ENCODE measurements at places on chromosomes 16 and 17. TPM values are rescaled to one million over a fixed set of nuclear protein-coding genes. Genes with fewer than 3 reads are reported as not detected.
A peak's percentile ranks its signal among the peaks of the same experiment; 100 is the strongest.

The ITGAX gene
- total RNA-seq = 249 TPM

The CENPV gene
- total RNA-seq = 15.1 TPM

The PRR15L gene
- not detected for total RNA-seq

The KCNH4 gene
- 0.27 TPM for total RNA-seq

The USP6 gene
- total RNA-seq = 0.34 TPM

The PNPO gene
- total RNA-seq = 10.9 TPM

The HP gene
- 2.1 TPM for total RNA-seq

The KRT32 gene
- not detected for total RNA-seq

The CCL17 gene
- not detected for total RNA-seq

The CPNE7 gene
- total RNA-seq = 1.2 TPM

The TNS4 gene
- total RNA-seq = 1.8 TPM

The CYGB gene
- 0.16 TPM for total RNA-seq

DNA sequence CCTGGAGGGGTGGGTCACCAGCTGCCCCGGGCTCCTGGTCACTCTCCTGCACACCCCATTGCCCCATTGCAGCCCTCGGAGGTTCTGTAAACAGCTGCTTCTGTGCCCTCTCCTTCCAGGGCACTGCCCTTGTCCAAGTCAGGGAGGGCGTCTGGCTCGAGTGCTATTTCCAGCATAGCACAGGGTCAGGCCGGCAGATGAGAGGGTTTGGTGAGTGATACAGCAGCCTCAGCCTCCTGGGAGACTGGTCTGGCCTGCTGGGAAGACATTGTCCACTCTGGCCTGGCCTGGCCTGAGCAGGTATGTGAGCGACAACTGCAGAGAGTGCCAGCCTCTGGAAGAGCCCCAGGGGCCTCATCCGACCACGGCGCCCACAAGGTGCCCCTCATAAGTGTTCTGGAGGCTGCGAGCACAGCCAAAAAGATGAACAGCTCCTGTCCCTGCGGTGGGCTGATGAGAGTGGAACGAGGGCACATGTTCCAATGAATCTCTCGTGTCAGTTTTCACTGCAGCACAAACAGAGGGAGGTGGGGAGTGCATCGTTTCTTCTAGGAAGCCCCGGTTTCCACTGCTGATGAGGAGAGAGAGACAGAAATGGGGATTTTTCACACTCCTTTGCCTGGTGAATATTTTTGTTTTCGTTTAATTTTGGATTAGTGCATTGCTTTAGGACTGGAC is 105.8 kb upstream of the SDK2 start:
- no peak overlapping the region for H3K27ac ChIP-seq
- no peaks in the 10 kb centered on the region for H3K36me3 ChIP-seq
- DNase-seq = no peak
- H3K4me1 ChIP-seq = no peaks in the 10 kb centered on the region

GRCh38 chr16:70661918-70662641 is 15.7 kb downstream of the IL34 start:
- H3K36me3 ChIP-seq = no peaks in the 10 kb centered on the region
- no peaks in the 10 kb centered on the region for H3K27me3 ChIP-seq
- H3K4me1 ChIP-seq = no peaks in the 10 kb centered on the region
- H3K27ac ChIP-seq = no peak overlapping the region
- H3K4me3 ChIP-seq = no peak overlapping the region

- peak overlapping the region; percentile 83 for H3K27ac ChIP-seq
- no peak for DNase-seq
Observed at GRCh38 chr17:35051183-35051578, 12.3 kb downstream of the RFFL start.

GRCh38 chr17:38403491-38403890 is 24.8 kb upstream of the ARHGAP23 start:
- H3K36me3 ChIP-seq = peaks cover 2% of the 10 kb centered on the region
- H3K27ac ChIP-seq = no peak overlapping the region
- DNase-seq = no peak
- H3K27me3 ChIP-seq = no peaks in the 10 kb centered on the region

GRCh38 chr16:80029761-80030481 is 429.4 kb upstream of the MAF start:
- peaks cover 7% of the 10 kb centered on the region for H3K4me1 ChIP-seq
- DNase-seq = no peak
- no peak overlapping the region for H3K4me3 ChIP-seq
- no peaks in the 10 kb centered on the region for H3K27me3 ChIP-seq

GRCh38 chr17:43558805-43559160 is 12.6 kb upstream of the ETV4 start:
- H3K36me3 ChIP-seq = no peaks in the 10 kb centered on the region
- H3K27me3 ChIP-seq = peaks cover 8% of the 10 kb centered on the region
- H3K27ac ChIP-seq = no peak overlapping the region

GRCh38 chr16:21190599-21190998 is 20.8 kb downstream of the ZP2 start:
- no peak overlapping the region for H3K4me3 ChIP-seq
- peaks cover 7% of the 10 kb centered on the region for H3K4me1 ChIP-seq
- peaks cover 2% of the 10 kb centered on the region for H3K27me3 ChIP-seq
- H3K27ac ChIP-seq = no peak overlapping the region
- no peak for DNase-seq
- H3K36me3 ChIP-seq = no peaks in the 10 kb centered on the region

GRCh38 chr17:80337195-80337895 is 76.7 kb downstream of the RNF213 start:
- H3K27ac ChIP-seq = no peak overlapping the region
- DNase-seq = no peak
- H3K27me3 ChIP-seq = no peaks in the 10 kb centered on the region
- H3K4me1 ChIP-seq = no peaks in the 10 kb centered on the region
- H3K36me3 ChIP-seq = peaks cover 82% of the 10 kb centered on the region

- no peak for DNase-seq
- no peak overlapping the region for H3K27ac ChIP-seq
- H3K27me3 ChIP-seq = no peaks in the 10 kb centered on the region
Observed at GRCh38 chr17:78271419-78272170, 40.2 kb downstream of the TMEM235 start.

GRCh38 chr17:16406742-16407674 is 8.4 kb upstream of the TRPV2 start:
- H3K27me3 ChIP-seq = peaks cover 8% of the 10 kb centered on the region
- DNase-seq = no peak
- H3K36me3 ChIP-seq = no peaks in the 10 kb centered on the region

- H3K4me3 ChIP-seq = no peak overlapping the region
- peaks cover 40% of the 10 kb centered on the region for H3K4me1 ChIP-seq
- no peaks in the 10 kb centered on the region for H3K36me3 ChIP-seq
- no peak overlapping the region for H3K27ac ChIP-seq
- H3K27me3 ChIP-seq = no peaks in the 10 kb centered on the region
- DNase-seq = no peak
Observed at GRCh38 chr16:17474037-17474436, 3.3 kb upstream of the XYLT1 start.

DNA sequence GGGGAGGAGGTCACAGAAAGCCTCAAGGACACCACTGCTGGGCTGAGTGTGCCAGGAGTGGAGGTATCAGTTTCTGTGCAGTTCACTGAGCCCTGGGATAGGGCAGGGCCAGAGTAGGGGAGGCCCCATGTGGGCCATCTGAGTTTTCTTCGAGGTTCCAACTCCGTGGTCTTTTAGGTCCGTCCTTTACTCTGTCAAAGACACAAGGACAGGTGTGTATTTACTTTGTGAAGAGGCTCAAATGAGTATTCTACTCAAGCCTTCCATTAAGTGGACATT is 59.5 kb downstream of the USP22 start:
- H3K27ac ChIP-seq = no peak overlapping the region
- H3K27me3 ChIP-seq = no peaks in the 10 kb centered on the region
- no peaks in the 10 kb centered on the region for H3K36me3 ChIP-seq
- no peak for DNase-seq

DNA sequence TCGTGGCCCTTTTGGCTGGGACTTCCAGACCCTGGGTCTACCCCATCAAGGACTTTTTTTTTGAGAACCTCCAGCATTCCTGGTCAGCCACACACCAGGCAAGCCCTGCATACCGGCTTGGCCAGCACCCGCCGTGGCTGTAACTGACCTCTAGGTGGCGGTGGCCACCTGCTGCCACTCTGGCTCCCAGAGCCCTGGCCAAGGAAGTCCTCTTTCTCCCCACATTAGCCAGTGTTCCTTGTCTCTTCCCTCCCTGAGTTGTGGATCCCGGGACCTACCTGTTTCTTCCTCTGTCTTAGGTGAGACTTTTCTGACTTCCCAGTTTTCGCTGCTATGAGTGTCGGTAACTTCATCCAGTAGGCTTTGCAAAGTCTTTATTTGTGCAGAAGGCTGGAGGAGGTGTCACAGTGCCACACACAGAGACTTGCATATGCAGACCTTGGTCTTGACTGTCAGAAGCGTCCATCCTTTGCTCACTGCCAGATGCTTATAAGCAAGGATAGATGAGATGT is 348.3 kb downstream of the CPPED1 start:
- no peaks in the 10 kb centered on the region for H3K36me3 ChIP-seq
- no peaks in the 10 kb centered on the region for H3K27me3 ChIP-seq
- H3K27ac ChIP-seq = no peak overlapping the region

DNA sequence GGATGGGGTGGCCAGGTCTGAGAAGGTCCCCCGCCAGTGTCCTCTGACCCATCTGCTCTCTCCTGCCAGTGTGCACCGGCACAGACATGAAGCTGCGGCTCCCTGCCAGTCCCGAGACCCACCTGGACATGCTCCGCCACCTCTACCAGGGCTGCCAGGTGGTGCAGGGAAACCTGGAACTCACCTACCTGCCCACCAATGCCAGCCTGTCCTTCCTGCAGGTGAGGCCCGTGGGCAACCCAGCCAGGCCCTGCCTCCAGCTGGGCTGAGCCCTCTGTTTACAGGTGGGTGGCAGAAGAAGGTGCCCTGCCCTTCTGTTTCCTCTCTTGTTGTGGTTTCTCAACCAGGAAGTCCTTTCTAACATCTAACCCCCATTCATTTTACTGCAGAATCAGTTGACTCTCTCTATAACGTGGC is 7.1 kb downstream of the ERBB2 start:
- no peaks in the 10 kb centered on the region for H3K27me3 ChIP-seq
- H3K36me3 ChIP-seq = no peaks in the 10 kb centered on the region

- H3K36me3 ChIP-seq = peaks cover 4% of the 10 kb centered on the region
- H3K27ac ChIP-seq = no peak overlapping the region
- DNase-seq = no peak
- no peaks in the 10 kb centered on the region for H3K27me3 ChIP-seq
- H3K4me1 ChIP-seq = peaks cover 10% of the 10 kb centered on the region
Observed at GRCh38 chr16:85067426-85067825, 39.8 kb downstream of the KIAA0513 start.

DNA sequence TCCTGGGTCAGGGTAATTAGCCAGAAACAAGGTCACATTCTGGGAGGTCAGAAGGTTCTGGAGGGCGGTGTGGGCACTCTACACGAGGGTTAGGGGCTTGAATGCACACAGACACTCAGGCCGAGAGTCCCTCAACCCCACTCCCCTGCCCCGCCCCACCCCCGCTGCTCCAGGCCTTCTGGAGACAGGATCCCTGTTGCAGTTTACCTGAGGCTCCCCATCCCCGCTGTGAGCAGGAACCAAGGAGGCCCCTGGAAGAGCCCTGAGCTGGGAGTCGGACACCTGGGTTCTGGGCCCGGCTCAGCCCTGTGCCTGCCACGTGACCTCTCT is 4.4 kb upstream of the ACTG1 start:
- H3K27me3 ChIP-seq = no peaks in the 10 kb centered on the region
- H3K4me1 ChIP-seq = peaks cover 61% of the 10 kb centered on the region
- no peak for DNase-seq

- H3K36me3 ChIP-seq = no peaks in the 10 kb centered on the region
- no peaks in the 10 kb centered on the region for H3K27me3 ChIP-seq
- H3K4me3 ChIP-seq = no peak overlapping the region
- no peak for DNase-seq
- peaks cover 37% of the 10 kb centered on the region for H3K4me1 ChIP-seq
- peak overlapping the region; percentile 64 for H3K27ac ChIP-seq
Observed at GRCh38 chr17:65029605-65030336, 26.8 kb downstream of the GNA13 start.

GRCh38 chr17:29368926-29369325 is 21.2 kb upstream of the TAOK1 start:
- H3K36me3 ChIP-seq = no peaks in the 10 kb centered on the region
- H3K27ac ChIP-seq = no peak overlapping the region
- no peak overlapping the region for H3K4me3 ChIP-seq

DNA sequence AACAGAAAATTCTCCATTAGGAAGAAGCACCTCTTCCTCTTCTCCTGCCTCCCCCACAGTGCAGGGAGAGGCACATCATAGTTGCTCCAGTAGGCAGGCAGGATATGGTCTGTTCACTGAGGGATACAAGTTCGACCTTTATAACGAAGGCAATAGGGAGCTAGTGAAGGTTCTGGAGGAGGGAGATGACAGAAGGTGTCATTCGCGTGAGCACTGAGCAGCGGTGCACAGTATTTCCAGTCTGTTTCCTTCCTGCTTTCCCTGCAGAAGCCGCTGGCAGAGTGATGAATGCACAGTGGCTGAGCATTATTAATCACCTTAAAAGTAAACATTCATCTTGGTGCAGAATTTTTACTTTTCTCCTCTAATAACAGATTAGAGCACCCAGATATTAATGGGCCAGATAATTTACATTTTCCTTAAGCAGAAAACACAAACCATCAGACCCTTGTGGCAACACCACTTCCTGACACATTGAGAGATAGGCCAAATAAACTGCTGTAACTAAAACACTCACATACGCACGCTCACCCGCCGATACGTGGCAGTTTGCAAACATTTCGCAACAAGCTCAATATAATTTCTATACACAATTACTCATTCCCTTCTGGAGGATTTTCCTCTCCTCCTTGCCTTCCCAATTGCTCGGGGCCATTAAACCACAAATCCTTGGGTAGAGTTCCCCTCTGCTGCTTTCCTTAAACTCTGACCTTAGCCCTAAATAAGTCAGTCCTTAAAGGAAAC is 69.5 kb downstream of the AIPL1 start:
- no peaks in the 10 kb centered on the region for H3K36me3 ChIP-seq
- no peak for DNase-seq
- no peaks in the 10 kb centered on the region for H3K4me1 ChIP-seq
- no peak overlapping the region for H3K27ac ChIP-seq
- no peak overlapping the region for H3K4me3 ChIP-seq
- peaks cover 9% of the 10 kb centered on the region for H3K27me3 ChIP-seq

DNA sequence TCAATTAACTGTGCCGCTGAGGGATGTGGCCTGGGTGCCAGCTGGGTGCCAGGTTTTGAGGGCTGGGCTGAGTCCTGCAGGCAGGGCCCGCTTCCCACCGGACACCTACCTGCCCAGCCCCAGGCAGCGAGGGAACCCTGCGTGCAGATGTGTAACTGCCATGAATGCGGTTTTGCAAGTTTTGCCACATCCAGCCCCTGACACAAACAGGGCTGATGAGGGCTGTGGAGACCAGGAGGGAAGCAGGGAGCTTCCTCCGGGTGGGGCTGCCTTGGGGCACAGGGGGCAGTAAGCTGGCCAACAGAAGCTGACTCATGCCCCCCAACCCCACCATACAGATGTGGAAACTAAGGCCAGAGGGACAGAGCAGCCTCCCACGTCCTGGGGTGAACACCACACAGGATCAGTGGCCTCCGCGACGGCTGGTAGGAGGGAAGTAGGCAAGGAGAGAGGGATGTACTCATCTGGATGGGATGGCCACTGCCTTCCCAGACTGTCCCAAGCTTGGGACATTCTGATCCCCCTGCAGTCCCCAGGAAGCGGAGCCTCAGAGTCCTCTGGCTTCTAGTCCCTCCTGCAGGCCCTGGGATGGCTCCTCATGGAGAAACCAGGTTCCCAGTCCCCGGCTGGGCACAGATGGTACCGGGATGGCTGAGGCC is 1.6 kb downstream of the UBALD1 start:
- H3K27me3 ChIP-seq = no peaks in the 10 kb centered on the region
- H3K27ac ChIP-seq = no peak overlapping the region
- H3K4me1 ChIP-seq = peaks cover 43% of the 10 kb centered on the region
- peaks cover 8% of the 10 kb centered on the region for H3K36me3 ChIP-seq
- H3K4me3 ChIP-seq = peak overlapping the region; percentile 45

- no peaks in the 10 kb centered on the region for H3K4me1 ChIP-seq
- H3K36me3 ChIP-seq = no peaks in the 10 kb centered on the region
- H3K27ac ChIP-seq = no peak overlapping the region
- no peak overlapping the region for H3K4me3 ChIP-seq
- H3K27me3 ChIP-seq = no peaks in the 10 kb centered on the region
Observed at GRCh38 chr17:13153036-13153435, 135.2 kb upstream of the ELAC2 start.
